ENCODE measurements at places on chromosomes 4 and X. TPM values are rescaled to one million over a fixed set of nuclear protein-coding genes. Genes with fewer than 3 reads are reported as not detected.

The PLS3 gene
- total RNA-seq, result 80.7 TPM

The PLXNB3 gene
- 1.1 TPM for total RNA-seq

The EXOC1L gene
- total RNA-seq, result not detected

The GUCY1B1 gene
- total RNA-seq, result 1.8 TPM

The CACNA1F gene
- 1.0 TPM for total RNA-seq

GRCh38 chrX:107710617-107711391, 64.8 kb downstream of the TSC22D3 start:
- no peak overlapping the region for H3K4me3 ChIP-seq
- no peaks in the 10 kb centered on the region for H3K36me3 ChIP-seq
- H3K27ac ChIP-seq, result peak overlapping the region; percentile 38
- peak; percentile 73 for DNase-seq

DNA sequence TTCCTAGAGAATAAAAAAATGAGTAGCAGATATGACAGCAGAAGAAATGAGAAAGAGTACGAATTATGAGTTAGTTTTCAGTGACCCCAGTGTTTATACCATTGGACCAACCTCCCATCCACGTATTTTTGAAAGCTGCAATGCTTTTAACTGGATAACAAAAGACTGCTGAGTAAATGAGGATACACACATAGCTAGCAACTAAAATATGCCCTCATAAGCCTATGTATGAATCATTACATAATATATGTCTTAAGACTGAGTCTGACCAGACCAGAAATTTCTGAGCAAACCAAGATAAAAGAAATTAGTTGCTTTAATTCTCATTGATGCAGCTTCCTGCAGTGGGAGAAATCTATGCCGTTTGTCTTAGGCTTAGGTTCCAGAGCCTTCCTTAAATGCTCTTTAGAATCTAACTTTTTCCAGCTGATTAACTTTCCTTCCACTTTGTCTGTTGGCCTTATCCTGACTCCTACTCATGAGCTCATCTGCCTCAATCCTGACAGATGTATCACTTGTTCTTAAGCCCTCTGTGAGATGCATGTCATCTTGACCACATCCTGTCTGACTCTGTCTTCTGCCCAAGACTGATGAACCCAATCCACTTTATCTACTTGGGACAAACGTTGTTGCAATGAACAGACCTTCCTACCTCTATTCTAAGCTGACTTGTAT, 301.4 kb upstream of the AADAT start:
- H3K27ac ChIP-seq, result no peak overlapping the region
- H3K4me3 ChIP-seq, result no peak overlapping the region
- no peaks in the 10 kb centered on the region for H3K36me3 ChIP-seq
- no peak for DNase-seq
- no peaks in the 10 kb centered on the region for H3K27me3 ChIP-seq

DNA sequence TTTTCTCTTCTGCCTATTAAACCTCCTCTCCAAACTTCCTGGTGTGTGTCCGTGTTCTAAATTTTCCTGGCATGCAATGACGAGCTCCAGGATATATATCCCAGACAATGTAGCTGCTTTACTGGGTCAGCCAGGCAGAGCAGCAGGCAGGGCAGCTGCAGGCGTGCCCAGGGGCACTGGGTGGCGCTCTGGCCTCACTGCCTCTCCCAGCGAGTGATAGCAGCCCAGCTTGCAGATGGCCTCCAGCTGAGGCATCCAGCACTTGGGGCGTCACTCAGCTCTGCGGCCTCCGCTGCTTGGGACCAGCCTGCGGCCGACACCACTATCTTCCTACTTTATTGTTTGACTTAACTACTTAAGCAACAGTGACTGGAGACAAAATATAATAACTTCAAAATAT, 23.0 kb upstream of the UBA6 start:
- peaks cover 5% of the 10 kb centered on the region for H3K36me3 ChIP-seq
- H3K27me3 ChIP-seq, result no peaks in the 10 kb centered on the region
- no peak overlapping the region for H3K4me3 ChIP-seq
- peak; percentile 83 for DNase-seq

DNA sequence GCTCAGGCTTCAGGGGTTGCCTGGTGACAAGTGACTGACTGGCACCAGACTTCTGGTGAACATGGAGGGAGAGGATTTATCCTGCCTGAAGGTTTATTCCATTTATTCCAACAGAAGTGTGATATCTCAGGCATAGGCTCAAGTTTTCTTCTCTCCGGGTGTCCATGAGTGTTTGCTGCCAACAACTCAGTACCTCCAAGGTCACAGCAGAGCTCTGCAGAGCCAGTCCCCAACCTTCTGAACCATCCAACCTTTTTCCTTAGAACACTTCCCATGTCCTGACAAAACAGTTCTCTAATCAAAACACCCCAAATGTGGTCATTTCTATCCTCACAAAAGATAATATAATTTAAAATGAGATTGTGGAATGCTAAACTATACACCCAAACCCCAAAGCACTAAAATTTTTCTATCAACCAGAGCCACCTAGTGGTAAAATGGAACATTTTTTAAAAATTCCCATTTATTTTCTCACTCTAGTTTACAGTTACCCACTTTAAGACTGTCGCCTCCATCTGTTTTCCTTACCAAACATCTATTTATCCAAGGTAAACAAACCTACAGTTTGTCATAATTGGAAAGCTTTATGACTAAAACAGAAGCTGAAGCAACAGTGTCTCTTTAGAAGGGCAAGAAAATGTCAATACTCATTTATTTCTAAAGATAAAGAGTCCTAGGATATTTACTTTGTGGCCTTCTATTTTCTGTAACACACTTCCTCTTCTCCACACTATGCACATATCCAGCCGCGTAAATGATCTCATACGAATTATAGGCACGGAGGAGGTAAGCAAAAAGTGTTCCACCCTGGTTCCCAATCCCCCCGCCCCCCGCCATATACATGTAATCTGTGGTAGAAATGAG, 39.5 kb downstream of the TMEM154 start:
- H3K36me3 ChIP-seq, result no peaks in the 10 kb centered on the region
- H3K4me1 ChIP-seq, result no peaks in the 10 kb centered on the region
- no peak for DNase-seq

- DNase-seq, result no peak
- no peak overlapping the region for H3K27ac ChIP-seq
- no peaks in the 10 kb centered on the region for H3K4me1 ChIP-seq
- no peaks in the 10 kb centered on the region for H3K36me3 ChIP-seq
- no peaks in the 10 kb centered on the region for H3K27me3 ChIP-seq
Measured at GRCh38 chr4:38309471-38309870, 349.3 kb downstream of the PTTG2 start.

- peak; percentile 65 for DNase-seq
- H3K4me3 ChIP-seq, result no peak overlapping the region
- no peaks in the 10 kb centered on the region for H3K27me3 ChIP-seq
- no peaks in the 10 kb centered on the region for H3K36me3 ChIP-seq
- no peaks in the 10 kb centered on the region for H3K4me1 ChIP-seq
- no peak overlapping the region for H3K27ac ChIP-seq
Measured at GRCh38 chrX:16212436-16212835, 45.2 kb downstream of the MAGEB17 start.

GRCh38 chr4:70496231-70496630, 22.1 kb upstream of the AMTN start:
- no peaks in the 10 kb centered on the region for H3K4me1 ChIP-seq
- DNase-seq, result no peak
- H3K27me3 ChIP-seq, result no peaks in the 10 kb centered on the region

GRCh38 chrX:99795495-99795894, 614.6 kb downstream of the PCDH19 start:
- no peak for DNase-seq
- H3K36me3 ChIP-seq, result no peaks in the 10 kb centered on the region
- H3K4me1 ChIP-seq, result no peaks in the 10 kb centered on the region
- no peaks in the 10 kb centered on the region for H3K27me3 ChIP-seq
- H3K27ac ChIP-seq, result no peak overlapping the region

GRCh38 chrX:108219949-108220601, 128.5 kb downstream of the ATG4A start:
- DNase-seq, result no peak
- H3K4me3 ChIP-seq, result no peak overlapping the region
- H3K36me3 ChIP-seq, result peaks cover 13% of the 10 kb centered on the region
- H3K27me3 ChIP-seq, result no peaks in the 10 kb centered on the region

DNA sequence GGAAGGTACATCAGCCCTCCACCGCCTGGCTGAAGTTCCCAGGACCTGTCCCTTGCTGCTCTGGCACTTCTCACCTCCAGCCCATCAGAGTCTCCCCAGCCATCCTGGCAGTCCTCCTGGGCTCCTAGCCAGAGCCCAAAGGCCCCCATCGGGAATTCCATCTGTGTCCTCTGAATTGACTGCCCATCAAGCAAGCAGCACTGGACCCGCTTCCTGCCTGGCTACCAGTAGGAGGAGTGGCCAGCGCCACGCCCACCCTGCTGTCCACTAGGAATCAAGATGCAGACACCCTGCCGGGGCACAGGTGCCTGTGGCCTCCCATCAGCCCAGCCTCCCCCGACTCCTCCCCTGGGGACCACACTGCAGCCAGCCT, 47.2 kb downstream of the C4orf50 start:
- H3K27me3 ChIP-seq, result no peaks in the 10 kb centered on the region
- H3K4me1 ChIP-seq, result no peaks in the 10 kb centered on the region
- H3K27ac ChIP-seq, result no peak overlapping the region
- H3K4me3 ChIP-seq, result no peak overlapping the region

- H3K4me3 ChIP-seq, result no peak overlapping the region
- H3K4me1 ChIP-seq, result no peaks in the 10 kb centered on the region
- no peaks in the 10 kb centered on the region for H3K36me3 ChIP-seq
- DNase-seq, result no peak
- no peaks in the 10 kb centered on the region for H3K27me3 ChIP-seq
Measured at GRCh38 chrX:54089191-54089590, 44.9 kb upstream of the PHF8 start.

DNA sequence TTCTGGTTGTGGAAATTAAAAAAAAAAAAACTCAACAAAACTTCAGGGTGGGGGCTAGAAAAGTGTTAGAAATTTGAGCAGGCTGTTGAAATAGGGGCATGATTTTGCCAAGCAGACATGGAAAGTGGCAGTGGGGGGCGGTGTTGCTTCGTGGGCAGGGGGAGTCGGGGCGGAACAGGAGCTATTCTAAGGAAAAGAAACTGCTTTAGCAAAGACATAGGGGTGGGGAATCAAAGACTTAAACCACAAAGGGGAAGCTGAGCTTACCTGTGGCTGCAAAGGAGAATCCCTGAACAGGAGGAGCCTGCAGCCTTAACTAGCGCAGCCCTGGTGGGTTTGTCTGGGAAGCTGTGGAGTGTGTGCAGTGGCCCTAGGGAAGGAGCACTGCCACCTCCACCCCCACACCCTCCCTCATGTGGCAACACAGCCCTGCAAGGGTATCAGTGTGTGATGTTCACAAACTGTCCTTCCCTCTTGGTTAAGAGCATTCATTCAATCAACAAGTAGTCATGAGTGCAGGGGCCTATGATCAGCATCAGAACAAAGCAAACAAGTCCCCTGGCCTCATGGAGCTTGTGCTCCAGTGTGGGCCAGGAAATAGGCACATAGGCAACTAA, 20.5 kb downstream of the SEL1L3 start:
- H3K4me3 ChIP-seq, result no peak overlapping the region
- H3K27ac ChIP-seq, result no peak overlapping the region
- no peaks in the 10 kb centered on the region for H3K4me1 ChIP-seq
- no peaks in the 10 kb centered on the region for H3K27me3 ChIP-seq
- DNase-seq, result peak; percentile 75

- no peaks in the 10 kb centered on the region for H3K4me1 ChIP-seq
- no peak overlapping the region for H3K4me3 ChIP-seq
- no peaks in the 10 kb centered on the region for H3K36me3 ChIP-seq
- no peaks in the 10 kb centered on the region for H3K27me3 ChIP-seq
Measured at GRCh38 chr4:19177616-19178015, 1074.1 kb upstream of the SLIT2 start.

- no peak overlapping the region for H3K27ac ChIP-seq
- no peak overlapping the region for H3K4me3 ChIP-seq
- DNase-seq, result no peak
- no peaks in the 10 kb centered on the region for H3K27me3 ChIP-seq
Measured at GRCh38 chr4:14272206-14272605, 644.7 kb upstream of the BOD1L1 start.

DNA sequence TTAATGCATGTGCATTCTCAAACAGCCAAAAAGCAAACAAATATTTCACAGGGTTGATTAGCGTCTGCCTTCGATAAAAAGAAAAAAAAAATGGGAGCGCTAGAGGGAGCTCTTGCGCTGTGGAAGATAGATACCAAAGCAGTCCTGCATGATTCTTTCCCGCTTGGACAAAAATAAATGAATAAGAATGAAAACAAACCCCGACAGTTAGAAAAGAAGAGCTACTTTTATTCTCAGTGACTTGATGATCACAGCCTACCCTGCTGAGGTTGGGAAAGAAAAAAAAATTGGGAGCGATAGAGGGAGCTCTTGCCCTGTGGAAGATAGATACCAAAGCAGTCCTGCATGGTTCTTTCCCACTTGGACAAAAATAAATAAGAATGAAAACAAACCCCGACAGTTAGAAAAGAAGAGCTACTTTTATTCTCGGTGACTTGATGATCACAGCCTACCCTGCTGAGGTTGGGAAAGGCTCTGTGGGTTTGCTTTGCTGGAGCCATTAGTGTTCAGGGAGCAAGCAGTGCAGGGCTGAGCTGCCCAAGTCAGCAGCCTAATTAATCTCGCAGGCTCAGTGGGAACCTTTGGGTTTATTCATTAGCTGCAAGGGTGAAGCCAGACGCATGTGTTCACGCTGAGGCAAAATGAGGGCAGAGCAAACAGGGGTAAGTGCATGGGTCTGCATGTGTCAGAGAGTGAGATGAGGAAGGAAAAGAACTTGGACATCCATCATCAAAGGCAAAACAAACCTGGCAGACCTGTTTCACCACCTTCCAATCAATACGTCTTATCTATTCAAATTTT, 249.3 kb upstream of the PRKX start:
- H3K4me1 ChIP-seq, result no peaks in the 10 kb centered on the region
- H3K27ac ChIP-seq, result no peak overlapping the region
- H3K4me3 ChIP-seq, result no peak overlapping the region
- no peaks in the 10 kb centered on the region for H3K27me3 ChIP-seq
- no peaks in the 10 kb centered on the region for H3K36me3 ChIP-seq

DNA sequence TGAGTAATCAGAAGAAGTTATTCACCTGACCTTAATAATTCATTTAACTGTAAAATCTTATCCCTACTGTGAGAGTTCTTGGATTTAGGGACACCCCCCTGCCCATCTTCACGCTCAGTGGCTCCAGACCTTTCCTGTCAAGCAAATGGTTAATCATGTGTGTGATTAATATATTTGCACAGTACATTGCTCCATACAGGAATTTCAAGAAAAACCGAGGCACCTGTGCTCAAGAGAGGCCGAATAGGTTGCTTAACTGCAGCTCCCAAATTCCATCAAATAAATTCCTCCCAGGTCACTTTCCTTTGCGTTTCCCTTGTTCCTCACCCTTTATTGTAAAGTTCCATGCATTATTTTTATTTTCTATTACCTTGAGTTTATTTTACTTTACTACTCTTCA, 119.5 kb downstream of the STOX2 start:
- H3K27me3 ChIP-seq, result no peaks in the 10 kb centered on the region
- H3K4me3 ChIP-seq, result no peak overlapping the region
- no peaks in the 10 kb centered on the region for H3K36me3 ChIP-seq
- DNase-seq, result no peak

Data from endodermal cell (in vitro differentiated cells).